Chondrocyte (in vitro differentiated cells): ENCODE measurements at places on chromosomes 11 and 22. TPM values are rescaled to one million over a fixed set of nuclear protein-coding genes. Genes with fewer than 3 reads are reported as not detected.

DNA sequence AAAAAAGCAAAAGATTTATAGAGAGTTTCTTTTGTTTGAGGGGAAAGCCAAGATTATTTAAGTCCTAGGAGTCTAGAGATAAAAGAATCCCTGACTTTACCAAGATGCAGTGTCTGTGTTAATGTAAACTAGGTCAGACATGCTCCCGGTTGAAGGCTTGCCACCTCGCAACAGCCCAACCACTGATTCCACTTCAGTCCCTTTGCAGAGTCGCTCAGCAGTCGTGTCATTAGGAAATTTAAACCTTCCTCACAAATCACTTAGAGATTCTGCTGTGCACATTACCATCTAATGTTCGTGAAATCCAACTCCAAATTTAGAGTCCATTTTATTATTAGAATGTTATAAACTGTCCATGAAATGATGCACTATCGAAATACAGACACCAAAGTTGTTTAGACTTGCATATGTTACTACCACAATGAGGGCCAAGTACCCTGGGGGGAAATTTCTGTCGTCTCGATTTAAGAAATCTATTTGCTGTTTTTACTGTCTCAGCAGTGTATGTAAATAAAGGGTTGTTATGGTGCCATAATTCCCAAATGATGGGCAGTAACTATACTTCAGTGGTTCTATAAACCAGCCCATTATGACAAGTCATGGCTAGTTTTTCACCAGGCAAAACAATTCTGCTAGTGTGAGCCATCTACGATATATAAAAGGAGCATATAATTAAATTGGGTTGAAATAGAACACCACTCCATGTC is 101.4 kb upstream of the MTNR1B start:
- no peak for DNase-seq

GRCh38 chr22:27070594-27070993 is 413.2 kb downstream of the MIAT start:
- no peak for DNase-seq

GRCh38 chr11:8870411-8871170 is 40.4 kb upstream of the AKIP1 start:
- peak; percentile 92 for DNase-seq

DNA sequence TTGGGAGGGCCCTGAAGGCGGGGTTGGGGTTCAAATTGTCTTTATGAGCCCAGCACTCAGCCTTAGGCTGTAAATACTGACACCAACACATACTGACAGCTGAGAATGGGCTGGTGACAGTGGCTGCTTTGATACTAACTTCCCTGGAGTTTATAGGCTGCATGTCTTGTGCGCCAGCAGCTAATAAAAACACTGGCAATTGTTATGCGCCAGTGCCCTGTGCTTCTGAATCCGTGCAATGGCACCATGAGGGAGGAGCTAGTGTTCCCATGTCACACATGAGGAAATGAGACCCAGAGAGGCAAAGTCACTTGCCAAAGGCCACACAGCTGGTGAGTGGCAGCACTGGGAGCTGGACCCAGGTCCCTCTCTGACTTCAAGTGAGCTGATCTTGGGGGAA is 23.8 kb downstream of the SHISAL1 start:
- no peak for DNase-seq

DNA sequence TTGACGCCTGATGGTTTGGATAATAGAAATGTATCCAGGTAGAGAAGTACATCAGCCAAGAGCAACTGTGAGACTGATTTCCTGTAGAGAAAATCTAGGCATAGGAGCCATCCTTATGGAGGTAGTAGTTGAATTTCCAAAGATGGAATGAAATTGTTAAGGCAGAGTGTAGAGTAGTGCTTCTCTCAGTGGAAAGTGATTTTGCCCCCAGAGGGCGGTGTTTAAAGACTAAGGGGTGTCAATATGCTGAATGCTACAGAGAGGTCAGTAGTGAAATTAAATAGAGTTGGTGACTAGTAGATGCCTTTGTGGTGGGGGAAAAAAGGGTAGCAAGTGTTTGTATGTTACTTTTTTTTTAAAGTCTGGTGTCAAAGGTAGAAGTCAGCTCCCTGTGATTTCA is 54.5 kb downstream of the TRIM44 start:
- no peak for DNase-seq

DNA sequence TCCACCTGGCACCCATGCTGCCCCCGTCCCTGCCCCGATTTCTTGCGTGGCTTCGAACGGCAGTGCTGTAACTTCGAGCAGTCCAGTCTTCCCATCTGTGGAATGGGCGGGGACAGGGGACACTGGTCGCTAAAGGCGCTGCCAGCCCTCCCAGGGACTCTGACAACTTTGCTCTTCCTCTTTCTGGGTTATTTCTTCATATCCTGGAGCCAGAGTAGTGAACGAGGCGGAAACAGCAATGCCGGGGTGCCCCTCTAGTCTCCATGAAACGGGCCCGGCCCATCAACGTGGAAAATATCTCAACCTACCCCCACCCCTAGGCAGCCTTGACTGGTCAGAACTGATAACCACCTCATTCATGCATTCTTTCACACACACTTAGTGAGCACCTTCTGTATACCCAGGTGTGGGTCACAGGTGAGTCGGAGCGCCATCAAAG is 42.8 kb downstream of the TRIOBP start:
- DNase-seq, result no peak

Gene SSTR3
- not detected in 3 replicates for total RNA-seq

DNA sequence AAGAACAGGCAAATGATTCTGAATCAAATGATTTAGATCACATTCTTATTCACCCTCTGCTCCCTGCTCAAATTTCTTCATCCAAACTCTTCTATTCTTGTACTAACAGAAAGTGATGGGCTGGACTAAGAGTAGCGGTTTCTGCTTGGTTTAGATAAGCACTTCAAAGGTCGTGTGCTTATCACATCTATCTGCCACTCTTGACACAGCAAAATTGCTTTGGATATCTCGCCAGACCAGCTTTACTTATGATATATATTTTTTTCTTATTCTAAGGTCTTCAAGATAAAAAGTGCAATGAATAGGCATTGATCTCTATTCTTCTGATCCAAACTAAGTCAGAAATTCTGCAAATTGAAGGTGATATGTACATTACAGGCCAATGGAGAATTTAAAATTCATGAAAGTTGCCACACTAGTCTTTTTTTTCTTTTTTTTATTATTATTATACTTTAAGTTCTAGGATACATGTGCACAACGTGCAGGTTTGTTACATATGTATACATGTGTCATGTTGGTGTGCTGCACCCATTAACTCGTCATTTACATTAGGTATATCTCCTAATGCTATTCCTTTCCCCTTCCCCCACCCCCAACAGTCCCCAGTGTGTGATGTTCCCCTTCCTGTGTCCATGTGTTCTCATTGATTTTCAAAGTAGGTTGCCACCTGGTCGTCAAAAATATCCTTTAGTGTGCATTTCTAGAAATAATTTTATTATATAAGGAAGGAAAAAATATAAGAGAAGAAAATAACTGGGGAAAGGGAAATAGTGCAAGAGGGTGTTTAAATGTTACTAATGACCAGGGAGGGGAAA is 1941.0 kb upstream of the RAG2 start:
- no peak for DNase-seq
